Stimulated activated CD4-positive, alpha-beta T cell treated with anti-CD3 and anti-CD28 coated beads, Interleukin-2, amount 100 ng/mL, for 48 hours (primary cell): ENCODE measurements at places on chromosomes 3 and 15.

GRCh38 chr3:171336406-171336805 is 123.8 kb downstream of the TNIK start:
- DNase-seq: no peak

DNA sequence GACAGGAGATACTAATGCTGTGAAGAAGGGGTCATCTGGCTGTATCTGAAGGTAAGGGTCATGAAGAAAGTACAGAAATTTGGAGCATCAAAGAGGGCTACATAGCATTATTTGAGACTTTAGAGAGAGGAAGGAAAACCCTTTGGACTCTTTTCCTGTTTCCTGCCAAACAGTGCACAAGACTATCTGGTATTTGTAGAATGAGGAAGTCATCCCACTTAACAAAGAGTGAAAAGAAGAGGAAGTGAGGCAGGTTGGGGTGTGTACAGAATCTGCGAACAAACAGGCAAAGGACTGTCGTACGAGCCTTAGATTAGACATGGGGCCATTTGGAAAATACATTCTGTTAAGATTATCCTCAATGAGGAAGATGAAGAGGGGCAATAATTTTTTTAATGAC is 546.8 kb upstream of the EPHA6 start:
- DNase-seq: no peak

- DNase-seq: peak; percentile 13
Measured at GRCh38 chr15:80804970-80805495, 25.9 kb downstream of the CEMIP start.

GRCh38 chr3:131353986-131354385 is 27.6 kb upstream of the NUDT16 start:
- DNase-seq: no peak

DNA sequence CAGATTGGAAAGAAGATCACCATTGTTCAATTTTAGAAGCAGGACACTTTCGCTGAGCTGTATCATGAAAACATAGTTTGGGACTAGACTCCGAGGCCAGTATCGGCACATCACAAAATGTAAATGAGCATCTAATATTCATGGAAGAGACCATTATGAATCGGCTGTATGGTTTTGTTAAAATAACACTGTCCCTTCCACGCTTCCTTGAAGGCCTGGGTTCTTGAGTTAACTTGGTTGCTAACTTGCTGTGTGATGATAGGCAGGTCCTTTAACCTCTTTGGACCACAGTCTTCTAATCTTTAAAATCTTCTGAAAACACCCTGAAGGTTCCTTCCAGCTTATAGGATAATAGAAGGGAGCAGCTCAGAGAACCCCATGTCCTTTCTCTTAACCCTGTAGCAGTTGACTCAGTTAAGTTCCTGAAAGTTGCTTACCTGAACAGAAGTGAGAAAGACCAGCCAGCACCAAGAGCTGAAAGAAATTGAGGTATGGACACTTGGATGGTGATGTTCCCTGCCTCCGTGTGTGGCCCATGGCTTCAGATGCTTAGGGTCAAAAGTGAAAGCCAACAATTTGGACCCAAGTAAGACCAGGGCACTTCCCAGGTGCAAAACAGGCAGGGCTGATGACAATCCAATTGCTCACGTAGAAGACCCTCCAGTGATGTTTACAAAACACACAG is 2.1 kb downstream of the CD80 start:
- DNase-seq: no peak

GRCh38 chr3:197343656-197344408 is 45.4 kb upstream of the DLG1 start:
- DNase-seq: no peak

- DNase-seq: no peak
Measured at GRCh38 chr15:80214910-80215309, 37.1 kb downstream of the CTXND1 start.

DNA sequence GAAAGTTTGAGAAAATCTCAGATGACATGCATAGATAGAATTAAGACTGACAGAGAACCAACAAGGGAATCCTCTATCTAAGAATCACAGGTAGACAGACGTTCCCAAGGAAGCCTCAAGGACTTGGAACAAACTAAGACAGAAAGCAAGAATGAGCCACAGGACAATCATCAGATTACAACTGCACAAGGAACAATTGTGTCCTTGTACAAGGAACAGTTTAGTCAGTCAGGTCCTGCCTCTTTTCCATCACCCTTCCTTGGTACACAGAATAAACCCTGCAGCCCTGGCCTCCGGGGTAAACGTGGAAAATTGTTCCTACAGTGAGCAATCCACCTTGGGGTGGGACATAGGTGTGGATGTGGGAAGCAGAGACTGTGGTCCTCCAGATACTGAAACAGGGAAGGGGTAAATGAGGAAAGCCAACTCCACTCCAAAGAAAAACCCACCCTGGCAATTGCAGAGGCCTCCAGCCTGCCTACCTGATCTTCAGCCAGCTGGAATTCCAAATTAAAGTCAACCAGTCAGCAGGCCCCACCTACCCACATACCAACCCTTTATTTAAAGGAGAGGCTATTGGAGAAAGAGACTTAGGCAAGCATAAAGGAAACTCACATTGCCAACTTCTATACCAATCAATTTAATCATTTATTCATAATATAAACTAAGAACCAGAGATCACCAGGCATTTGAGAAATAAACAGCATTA is 73.4 kb downstream of the ULK4 start:
- DNase-seq: no peak

DNA sequence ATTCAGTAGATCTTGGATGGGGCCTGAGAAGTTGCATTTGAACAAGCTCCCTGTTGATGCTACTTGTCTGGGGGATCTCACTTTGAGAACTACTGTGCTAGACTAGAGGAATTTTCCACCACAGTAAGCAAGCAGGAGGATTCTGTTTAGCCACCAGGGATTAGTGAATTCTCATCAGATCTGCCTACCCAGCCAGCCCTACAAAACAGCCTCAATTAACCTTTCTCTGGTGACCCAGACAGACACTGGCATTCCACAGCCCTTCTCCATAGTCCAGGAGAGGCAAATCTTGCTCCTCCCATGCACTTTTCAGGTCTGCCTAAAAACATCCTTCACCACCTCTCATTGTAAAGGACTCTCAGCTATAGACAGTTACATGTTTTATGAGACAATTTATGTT is 16.7 kb upstream of the MYH15 start:
- DNase-seq: no peak

- DNase-seq: no peak
Measured at GRCh38 chr15:94135486-94136147, 95.7 kb upstream of the MCTP2 start.

DNA sequence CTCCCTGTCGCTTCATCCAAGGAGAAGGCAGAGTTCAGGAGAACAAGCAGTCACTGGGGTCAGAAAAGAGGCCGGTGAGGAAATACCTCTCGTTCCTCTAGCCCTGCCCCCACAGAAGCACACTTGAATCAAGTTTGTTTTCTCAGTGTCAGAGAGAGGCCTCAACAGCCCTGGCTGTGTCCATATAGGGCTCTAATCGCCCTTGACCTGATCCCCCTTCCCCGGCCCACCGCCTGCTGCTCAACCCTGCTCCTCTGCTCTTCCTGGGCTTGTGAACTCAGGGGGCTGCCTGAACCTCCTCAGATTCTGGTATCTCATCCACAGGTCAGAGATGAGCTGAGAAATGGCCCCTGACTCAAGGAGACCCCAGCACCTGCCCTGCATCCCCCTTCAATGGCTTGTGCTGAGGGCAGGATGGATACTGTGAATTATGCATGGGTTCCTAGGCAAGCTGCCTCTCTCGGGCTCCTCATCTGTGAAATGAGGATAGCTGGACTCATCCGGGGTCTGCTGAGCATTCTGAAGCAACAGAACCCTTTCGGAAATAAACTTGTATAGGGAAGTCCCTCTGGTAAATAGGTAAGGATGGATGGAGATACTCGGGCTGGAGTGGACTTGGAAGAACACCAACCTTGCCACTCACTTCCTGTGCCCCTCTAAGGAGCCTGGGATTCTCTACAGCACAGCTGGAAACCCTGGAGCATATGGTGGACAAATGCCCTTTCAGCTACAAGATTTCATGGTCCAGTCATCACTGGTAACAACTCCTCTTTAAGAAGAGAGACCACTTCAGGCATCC is 147.5 kb downstream of the STT3B start:
- DNase-seq: no peak

GRCh38 chr15:100628746-100629145 is 26.4 kb downstream of the ASB7 start:
- no peak for DNase-seq

- no peak for DNase-seq
Measured at GRCh38 chr3:160612386-160613075, 47.2 kb upstream of the KPNA4 start.
